ENCODE measurements at places on chromosomes 2 and 18.
A peak's percentile ranks its signal among the peaks of the same experiment; 100 is the strongest.

- H3K27me3 ChIP-seq, result peaks cover 30% of the 10 kb centered on the region
- no peak for DNase-seq
- H3K36me3 ChIP-seq, result no peaks in the 10 kb centered on the region
- H3K4me3 ChIP-seq, result no peak overlapping the region
- no peak overlapping the region for H3K27ac ChIP-seq
- H3K4me1 ChIP-seq, result no peaks in the 10 kb centered on the region
Measured at GRCh38 chr2:26581991-26582842, 58.9 kb downstream of the CIB4 start.

DNA sequence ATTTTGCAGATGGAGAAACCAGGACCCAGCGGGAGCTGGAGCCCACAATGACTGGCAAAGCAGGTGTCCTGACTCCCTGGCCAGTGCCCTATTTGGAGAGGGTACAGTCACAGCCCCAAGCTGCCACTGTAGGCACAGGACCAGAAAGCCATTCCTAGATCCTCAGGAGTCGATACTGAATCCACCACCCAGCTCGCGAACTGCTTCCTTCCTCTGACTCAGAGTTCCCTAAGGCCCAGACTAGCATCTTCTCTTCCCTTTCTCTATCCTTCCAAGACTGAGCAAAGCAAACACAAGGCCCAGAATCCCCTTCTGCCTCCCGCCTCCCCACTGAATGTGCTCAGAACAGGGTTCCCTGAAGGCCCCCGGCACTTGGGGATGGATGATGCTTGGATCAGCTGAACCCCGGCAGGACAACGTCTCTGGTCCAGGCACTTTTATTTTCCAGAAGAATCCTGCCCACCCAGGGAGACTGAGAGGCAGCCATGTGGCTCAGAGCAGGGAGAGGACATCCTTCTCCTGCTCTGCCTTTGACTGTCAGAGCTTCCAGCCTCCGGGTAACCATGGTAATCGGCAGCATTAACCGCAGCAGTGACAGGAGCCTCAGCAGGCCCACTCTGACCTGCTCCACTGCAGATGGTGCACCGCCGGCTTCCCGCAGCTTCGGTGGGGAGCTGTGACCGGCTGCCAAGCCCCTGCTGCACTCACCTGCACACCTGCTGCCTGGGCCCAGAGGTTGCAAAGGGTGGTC, 34.8 kb upstream of the KLHL29 start:
- H3K27me3 ChIP-seq, result peaks cover 12% of the 10 kb centered on the region
- no peak overlapping the region for H3K27ac ChIP-seq
- H3K36me3 ChIP-seq, result no peaks in the 10 kb centered on the region
- no peak overlapping the region for H3K4me3 ChIP-seq

DNA sequence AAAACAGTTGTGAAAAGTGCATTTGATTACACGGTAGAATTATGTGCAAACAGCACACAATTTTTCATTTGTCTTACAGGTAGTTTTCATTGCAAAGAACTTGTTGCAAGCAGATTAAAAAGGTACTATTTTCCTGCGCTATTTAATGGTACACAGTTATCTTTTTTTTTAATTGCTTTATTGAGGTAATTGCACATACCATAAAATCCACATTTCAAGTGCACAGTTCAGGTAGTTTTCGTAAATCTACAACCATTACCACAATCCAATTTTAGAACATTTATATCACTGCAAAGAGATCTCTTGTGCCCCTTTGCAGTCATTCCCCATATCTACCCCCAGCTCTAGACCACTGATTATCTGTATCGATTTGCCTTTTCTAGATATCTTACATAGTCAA, 2.6 kb upstream of the GALNT1 start:
- H3K4me3 ChIP-seq, result no peak overlapping the region
- peaks cover 14% of the 10 kb centered on the region for H3K4me1 ChIP-seq
- no peaks in the 10 kb centered on the region for H3K27me3 ChIP-seq
- no peak overlapping the region for H3K27ac ChIP-seq
- peaks cover 6% of the 10 kb centered on the region for H3K36me3 ChIP-seq

DNA sequence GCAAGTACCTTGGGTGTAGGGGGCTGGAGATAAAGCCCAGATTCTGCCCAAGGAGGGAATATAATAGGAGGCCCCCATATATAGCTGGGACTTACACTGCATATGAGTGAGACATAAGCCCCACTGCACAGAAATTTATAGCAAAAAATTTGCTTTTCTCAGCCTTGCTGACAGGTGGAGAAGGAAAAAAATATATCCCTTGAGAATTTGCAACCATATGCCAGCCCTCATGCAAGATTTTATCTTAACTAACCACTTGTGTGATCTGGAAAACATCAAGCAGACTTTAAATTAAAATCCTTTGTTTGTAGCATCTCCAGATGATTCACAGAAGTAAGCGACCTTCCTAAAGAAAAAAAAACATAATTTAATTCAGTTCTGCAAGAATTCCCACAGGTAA, 288.2 kb downstream of the BCL2 start:
- H3K36me3 ChIP-seq, result no peaks in the 10 kb centered on the region
- H3K27me3 ChIP-seq, result peaks cover 1% of the 10 kb centered on the region
- H3K4me3 ChIP-seq, result no peak overlapping the region
- no peak overlapping the region for H3K27ac ChIP-seq
- peaks cover 9% of the 10 kb centered on the region for H3K4me1 ChIP-seq

DNA sequence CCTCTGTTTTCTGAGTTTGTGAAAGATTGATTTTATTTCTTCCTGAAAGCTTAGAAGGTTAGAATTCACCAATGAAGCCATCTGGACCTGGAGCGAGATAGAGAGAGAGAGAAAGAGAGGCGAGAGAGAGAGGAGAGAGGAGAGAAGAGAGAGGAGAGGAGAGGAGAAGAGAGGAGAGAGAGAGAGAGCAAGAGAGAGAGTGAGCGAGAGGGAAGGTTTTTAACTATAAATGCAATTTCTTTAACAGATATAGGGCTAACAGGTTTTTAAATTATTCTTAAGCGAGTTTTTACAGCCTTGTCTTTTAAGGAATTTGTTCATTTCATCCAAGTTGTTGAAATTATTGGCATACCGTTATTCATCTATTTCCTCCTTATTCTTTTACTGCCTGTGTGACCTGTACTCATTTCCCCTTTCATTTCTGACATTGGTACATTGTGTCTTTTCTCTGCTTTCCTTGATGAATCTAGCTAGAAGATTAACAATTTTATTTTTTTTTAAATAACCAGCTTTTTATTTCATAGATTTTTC, 56.1 kb downstream of the BABAM2 start:
- no peak overlapping the region for H3K4me3 ChIP-seq
- H3K36me3 ChIP-seq, result peaks cover 11% of the 10 kb centered on the region
- DNase-seq, result no peak
- H3K27me3 ChIP-seq, result no peaks in the 10 kb centered on the region
- peaks cover 6% of the 10 kb centered on the region for H3K4me1 ChIP-seq

- H3K4me1 ChIP-seq, result no peaks in the 10 kb centered on the region
- peaks cover 2% of the 10 kb centered on the region for H3K27me3 ChIP-seq
- no peak overlapping the region for H3K27ac ChIP-seq
- H3K36me3 ChIP-seq, result no peaks in the 10 kb centered on the region
Measured at GRCh38 chr2:182038576-182038975, 52.9 kb downstream of the PPP1R1C start.

DNA sequence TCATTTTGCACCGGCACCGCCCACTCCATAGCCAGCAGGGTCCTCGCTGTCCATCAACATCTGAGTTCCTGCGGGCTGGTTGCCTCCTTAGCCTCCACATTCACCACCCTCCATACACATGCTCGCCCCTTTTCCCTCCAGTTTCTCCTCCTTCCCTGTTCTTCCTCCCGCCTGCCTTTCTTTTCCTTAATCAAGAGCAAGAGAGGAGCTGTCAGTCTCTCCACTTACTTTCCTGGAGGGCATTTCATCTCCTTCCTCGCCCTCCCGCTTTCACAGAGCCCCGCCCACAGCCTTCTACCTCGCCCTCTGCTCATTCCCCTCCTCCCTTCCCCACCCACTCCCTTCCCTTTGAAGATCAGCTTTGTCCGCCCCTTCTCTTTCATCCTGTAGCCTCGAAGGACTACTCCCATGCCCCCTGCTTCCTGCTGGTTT, 13.8 kb upstream of the ZBTB7C start:
- no peaks in the 10 kb centered on the region for H3K36me3 ChIP-seq
- no peak for DNase-seq
- peaks cover 5% of the 10 kb centered on the region for H3K4me1 ChIP-seq

- H3K36me3 ChIP-seq, result no peaks in the 10 kb centered on the region
- H3K4me1 ChIP-seq, result no peaks in the 10 kb centered on the region
- no peak for DNase-seq
- H3K27ac ChIP-seq, result no peak overlapping the region
- H3K4me3 ChIP-seq, result no peak overlapping the region
Measured at GRCh38 chr2:46286715-46287114, 10.5 kb upstream of the EPAS1 start.

- no peak overlapping the region for H3K27ac ChIP-seq
- H3K4me1 ChIP-seq, result peaks cover 28% of the 10 kb centered on the region
- H3K36me3 ChIP-seq, result peaks cover 2% of the 10 kb centered on the region
- no peak for DNase-seq
- peak overlapping the region; percentile 34 for H3K4me3 ChIP-seq
Measured at GRCh38 chr2:60391649-60392375, 161.6 kb downstream of the BCL11A start.

DNA sequence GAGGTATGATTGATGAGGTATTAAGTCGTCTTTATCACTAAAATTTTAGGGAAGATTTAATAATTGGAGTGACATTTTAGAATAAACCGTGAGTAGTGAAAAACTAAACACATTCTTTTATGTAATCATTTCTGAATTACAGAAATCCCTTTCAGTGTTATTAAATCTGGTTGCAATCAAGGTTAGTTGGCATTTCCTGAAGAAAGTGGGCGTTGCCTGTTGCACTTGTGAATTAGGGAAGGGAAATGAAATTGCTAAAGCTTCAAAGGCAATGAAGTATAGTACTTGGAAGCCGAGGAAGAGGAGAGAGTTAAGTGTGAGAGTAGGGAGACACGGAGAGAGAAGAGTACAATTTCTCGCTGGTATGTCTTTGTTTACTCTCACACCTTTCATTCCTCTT, 274.5 kb downstream of the SLC8A1 start:
- no peak overlapping the region for H3K27ac ChIP-seq
- DNase-seq, result no peak
- H3K4me3 ChIP-seq, result no peak overlapping the region
- no peaks in the 10 kb centered on the region for H3K36me3 ChIP-seq
- peaks cover 7% of the 10 kb centered on the region for H3K4me1 ChIP-seq

DNA sequence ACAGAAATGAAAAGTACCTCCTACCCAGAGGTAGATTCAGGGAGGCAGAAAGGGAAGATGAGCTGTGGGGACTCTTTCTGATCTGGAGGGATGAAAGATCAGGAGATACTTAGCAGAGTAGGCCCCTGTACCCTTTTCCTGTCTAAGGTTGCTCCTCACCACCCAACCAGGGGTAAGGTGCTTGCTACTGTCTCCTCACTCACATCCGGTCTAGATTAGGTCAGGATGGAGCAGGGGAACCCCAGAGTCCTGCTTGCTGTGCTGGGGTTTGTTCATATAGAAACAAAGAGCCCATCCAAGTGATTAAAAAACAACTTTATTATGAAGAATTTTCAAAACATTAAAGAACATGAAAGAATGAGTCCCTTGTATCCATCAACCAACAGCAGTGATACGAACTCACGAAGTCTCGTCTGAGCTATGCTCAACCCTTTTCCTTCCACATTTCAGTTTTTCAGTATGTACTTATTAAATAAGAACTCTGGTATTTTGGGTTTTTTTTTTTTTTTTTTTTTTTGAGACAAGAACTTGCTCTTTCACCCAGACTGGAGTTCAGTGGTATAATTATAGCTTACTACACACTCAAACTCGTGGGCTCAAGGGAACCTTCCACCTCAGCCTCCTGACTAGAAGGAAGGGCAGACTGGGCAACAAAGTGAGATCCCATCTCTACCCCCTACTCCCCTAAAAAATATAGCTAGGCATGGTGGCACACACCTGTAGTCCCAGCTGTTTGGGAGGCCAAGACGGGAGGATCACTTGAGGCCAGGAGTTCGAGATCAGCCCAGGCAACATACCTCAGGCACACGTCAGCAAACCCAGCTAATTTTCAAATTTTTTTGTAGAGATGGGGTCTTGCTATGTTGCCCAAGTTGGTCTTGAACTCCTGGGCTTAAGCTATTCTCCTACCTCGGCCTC, 28.5 kb upstream of the MCFD2 start:
- peak; percentile 29 for DNase-seq
- peaks cover 7% of the 10 kb centered on the region for H3K36me3 ChIP-seq
- H3K4me3 ChIP-seq, result peak overlapping the region; percentile 100
- no peaks in the 10 kb centered on the region for H3K27me3 ChIP-seq
- H3K27ac ChIP-seq, result peak overlapping the region; percentile 99
- H3K4me1 ChIP-seq, result peaks cover 43% of the 10 kb centered on the region

- no peaks in the 10 kb centered on the region for H3K27me3 ChIP-seq
- no peak for DNase-seq
- H3K4me3 ChIP-seq, result no peak overlapping the region
- peaks cover 27% of the 10 kb centered on the region for H3K36me3 ChIP-seq
- peaks cover 10% of the 10 kb centered on the region for H3K4me1 ChIP-seq
- no peak overlapping the region for H3K27ac ChIP-seq
Measured at GRCh38 chr18:70195852-70196434, 9.5 kb downstream of the RTTN start.

DNA sequence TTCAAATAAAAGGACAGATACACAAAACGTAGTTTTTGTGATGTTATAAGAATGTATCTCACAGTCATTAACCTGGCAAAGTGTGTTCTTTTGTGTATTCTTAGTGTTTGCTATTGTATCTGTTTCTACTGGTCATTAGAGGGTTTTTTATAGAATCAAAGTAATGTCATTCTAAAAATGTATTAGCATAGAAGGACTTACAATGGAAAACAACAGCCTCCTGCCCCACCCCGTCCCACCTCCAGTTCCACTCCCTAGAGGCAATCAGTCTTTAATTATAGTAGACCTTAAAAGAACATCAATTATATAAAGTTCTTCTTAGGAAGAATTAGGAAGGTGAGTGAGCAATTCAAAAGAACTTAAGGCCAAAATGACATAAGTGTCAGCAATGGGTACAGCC, 13.8 kb downstream of the DNAJC27 start:
- no peak overlapping the region for H3K27ac ChIP-seq
- H3K27me3 ChIP-seq, result no peaks in the 10 kb centered on the region
- H3K36me3 ChIP-seq, result peaks cover 75% of the 10 kb centered on the region
- H3K4me1 ChIP-seq, result peaks cover 2% of the 10 kb centered on the region

DNA sequence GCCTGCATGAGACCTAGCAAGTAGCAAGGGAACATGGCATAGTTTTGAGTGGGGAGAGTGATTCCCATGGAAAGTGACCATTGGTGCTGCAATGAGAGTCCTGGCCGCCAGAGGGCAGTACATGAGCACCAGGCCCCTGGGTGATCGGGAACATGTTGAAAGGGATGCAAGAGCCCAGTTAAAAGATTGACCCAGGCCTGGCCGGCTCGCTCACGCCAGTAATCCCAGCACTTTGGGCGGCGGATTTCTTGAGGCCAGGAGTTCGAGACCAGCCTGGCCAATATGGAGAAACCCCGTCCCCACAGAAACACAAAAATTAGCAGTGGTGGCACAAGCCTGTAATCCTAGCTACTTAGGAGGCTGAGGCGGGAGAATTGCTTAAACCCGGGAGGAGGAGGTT, 22.2 kb downstream of the FAP start:
- DNase-seq, result peak; percentile 39
- no peaks in the 10 kb centered on the region for H3K36me3 ChIP-seq
- no peak overlapping the region for H3K4me3 ChIP-seq

All from memory B cell (primary cell).